ENCODE measurements at places on chromosomes 16 and 17. TPM values are rescaled to one million over a fixed set of nuclear protein-coding genes. Genes with fewer than 3 reads are reported as not detected.

The GUCY2D gene
- total RNA-seq, result 0.35 TPM

DNA sequence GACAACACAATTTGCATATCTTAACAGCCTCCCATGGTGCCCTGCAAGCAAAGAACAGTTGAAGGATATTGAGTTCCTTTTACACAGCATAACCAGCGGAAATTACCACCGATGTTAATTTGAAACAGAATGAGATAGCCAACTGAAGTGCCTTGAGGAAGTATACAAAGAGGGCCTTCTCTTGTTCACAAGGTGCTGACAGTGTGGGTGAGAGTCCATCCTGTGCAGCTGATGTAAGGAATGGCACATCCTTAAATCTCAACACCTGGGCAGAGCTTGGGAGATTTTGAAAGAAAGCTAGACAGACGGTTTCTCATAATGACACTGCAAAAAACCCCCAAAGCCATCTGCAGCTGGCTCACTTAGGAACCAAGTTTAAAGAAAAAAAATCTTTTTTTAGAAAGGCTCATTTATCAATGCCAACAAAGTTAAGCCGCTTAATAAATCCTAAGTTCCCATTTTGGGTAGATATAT is 818.6 kb downstream of the KCNJ2 start:
- DNase-seq, result no peak

- DNase-seq, result no peak
Measured at GRCh38 chr17:74394275-74394950, 27.1 kb downstream of the GPR142 start.

GRCh38 chr17:36703860-36704266 is 102.5 kb downstream of the MRM1 start:
- no peak for DNase-seq

All from Right ventricle myocardium inferior (tissue), 1 donor.